ENCODE measurements at places on chromosomes 1 and 21.

GRCh38 chr1:79532555-79532954 is 526.0 kb upstream of the ADGRL4 start:
- DNase-seq = no peak

DNA sequence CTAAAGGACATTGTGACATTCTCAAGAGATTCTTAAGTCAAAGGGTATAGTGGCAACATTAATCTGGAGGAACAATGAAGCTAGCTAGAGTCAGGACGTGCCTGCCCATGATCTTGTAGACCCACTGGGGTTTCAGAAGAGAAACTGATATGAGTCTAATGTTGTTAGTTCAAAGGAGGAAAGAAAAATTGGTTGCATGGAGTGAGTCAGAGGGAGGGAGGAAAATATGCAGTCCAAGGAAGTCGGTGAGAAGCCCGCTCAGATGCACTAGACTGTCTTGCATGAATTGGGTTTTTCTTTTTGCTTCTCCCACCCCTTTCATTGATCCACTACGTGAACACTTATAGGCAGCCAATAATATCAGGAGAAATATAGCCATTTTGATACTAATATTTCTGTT is 53.8 kb upstream of the SYT14 start:
- DNase-seq = no peak

- DNase-seq = no peak
Observed at GRCh38 chr1:108877348-108878159, 769 bp downstream of the GPSM2 start.

GRCh38 chr1:76862447-76862846 is 4.8 kb upstream of the ST6GALNAC5 start:
- no peak for DNase-seq

DNA sequence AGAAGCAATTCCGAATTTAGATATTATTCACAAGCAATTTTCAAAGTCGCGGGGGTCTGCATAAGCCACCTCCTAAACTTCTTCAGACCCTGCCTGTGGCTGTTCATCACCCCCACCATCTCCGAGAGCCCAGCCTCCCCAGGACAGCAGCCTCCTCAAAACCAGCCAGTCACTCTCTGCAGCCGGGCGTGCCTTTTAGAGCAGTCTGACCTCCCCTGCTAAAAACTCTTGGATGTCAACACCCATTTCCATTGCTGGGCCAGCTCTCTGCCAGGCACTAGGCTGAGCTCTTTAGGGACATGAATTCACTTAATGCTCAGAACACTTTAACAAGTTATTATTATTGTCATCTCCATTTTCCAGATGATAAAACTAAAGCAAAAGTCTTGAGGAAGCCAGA is 11.7 kb downstream of the ADPRS start:
- no peak for DNase-seq

DNA sequence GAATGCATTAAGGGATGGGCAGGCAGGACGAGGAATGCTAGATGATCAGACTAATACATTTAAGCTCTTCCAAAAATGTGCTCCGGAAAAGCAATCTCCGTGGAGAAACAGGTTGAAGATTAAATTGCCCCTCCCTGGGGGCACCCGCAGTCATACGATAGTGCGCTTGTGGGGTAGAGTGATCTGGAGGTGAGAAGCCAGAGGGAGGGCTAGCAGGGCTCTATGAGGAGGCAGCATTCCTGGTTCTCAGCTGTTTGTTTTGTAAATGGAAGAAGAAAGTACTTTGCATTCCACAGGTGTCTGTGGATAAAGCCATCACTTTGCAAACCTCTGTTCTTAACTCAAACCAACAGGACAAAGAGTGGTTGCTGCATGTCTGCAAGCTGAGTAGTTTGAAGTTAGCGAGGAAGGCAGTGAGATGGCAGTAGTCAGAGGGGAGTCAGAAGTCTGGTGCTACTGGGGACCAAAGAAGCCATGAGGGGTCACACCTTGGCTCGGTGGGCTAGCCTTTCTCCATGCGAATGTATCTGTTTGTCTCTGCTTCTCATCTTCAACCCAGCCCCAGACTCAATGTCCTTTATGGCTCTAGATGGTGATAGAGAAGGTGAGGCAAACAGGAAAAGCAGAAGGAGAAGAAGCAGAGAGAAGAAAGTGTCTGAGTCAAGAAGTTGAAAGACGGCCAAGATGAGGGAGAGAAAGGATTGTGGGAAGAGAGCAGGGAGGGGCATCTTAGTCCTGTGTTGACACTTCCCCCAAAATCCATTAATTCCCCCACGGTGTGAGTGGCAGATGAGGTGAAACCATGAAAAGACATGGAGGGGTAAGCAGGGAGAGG is 65.2 kb upstream of the GJA8 start:
- no peak for DNase-seq

- DNase-seq = no peak
Observed at GRCh38 chr1:77355010-77355409, 73.2 kb downstream of the AK5 start.

- no peak for DNase-seq
Observed at GRCh38 chr1:156462954-156463795, 37.4 kb downstream of the MEF2D start.

DNA sequence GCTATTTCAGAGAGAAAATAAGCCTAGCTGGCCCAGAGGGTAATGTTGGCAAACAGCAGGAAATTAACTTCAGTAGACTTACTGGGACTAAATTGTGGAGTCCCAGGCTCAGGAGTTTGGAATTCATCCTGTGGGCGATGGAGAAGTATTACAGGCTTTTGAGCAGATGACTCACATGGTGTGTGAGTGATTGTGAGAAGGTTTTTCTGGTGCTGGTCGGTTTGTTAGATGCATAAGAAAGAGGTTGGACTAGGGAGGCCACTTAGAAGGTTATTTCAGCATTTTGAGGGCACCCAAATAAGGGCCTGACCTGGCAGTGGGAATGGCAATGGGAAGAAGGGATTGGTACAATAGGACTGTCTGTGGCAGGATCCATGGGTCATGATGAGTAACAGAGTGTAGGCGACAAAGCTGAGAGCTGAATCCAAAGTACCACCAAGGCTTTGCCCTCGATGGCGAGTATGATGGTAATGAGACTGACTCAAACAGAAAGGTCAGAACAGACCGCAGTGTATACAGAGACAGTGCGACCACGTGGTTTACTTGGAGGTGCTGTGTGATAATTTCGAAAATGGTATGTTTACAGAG is 69.2 kb upstream of the KIF26B start:
- no peak for DNase-seq

DNA sequence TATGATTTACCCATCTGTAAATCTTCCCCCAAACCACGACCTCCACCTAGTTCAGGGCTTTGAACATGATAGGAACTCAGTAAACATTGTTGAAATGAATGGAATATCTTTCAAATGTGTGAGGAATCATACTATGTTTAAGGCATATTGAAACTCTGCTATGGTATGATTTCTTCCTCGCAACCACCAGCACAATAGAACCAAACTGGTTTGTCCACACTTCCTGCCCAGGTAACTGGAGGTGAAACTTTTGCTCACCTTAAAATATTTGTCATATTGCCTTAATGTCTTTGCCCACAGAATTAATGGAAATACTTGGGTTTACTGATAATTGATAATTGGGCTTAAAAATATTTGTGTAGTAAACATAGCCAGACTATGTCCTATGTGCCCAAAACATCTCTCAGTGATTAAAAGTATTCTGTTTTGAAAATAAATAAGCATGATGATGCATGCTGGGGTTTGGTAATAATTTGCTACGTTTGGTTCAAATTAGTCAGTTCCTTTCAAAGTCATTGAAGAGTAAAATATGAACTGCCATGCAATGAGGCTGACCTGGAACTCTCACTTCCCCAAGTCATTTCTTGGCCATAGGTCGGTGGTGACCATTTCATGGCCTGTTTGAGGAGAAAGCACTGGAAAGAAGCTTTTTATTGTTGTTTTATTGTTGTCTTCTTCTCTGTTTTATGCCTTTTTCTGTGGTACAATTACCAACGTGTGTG is 73.3 kb downstream of the TNFSF18 start:
- no peak for DNase-seq

DNA sequence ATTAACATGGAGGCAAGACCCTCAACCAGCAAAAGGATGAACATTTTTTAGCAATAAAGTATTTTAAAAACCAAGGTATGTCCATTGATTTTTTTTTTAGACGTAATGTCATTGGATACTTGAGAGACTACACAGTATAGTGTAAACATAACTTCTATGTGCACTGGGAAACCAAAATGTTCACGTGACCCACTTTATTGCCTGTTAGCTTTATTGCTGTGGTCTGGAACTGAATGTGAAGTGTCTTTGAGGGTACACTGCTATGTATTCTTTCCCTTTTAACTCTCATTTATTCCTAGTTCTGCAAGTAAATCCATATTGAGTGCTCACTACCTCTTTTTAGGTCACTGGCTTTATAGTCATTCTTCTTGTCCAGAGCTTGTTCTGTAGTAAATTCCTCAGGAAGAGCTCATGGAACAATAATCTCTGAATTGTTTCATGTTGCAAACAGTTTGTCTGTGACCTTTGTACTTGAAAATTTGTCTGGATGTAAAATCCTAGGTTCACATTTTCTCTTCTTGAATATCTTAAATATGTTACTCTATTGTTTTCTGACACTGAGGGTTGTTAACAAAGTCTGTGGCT is 20.6 kb downstream of the ABCD3 start:
- DNase-seq = no peak

DNA sequence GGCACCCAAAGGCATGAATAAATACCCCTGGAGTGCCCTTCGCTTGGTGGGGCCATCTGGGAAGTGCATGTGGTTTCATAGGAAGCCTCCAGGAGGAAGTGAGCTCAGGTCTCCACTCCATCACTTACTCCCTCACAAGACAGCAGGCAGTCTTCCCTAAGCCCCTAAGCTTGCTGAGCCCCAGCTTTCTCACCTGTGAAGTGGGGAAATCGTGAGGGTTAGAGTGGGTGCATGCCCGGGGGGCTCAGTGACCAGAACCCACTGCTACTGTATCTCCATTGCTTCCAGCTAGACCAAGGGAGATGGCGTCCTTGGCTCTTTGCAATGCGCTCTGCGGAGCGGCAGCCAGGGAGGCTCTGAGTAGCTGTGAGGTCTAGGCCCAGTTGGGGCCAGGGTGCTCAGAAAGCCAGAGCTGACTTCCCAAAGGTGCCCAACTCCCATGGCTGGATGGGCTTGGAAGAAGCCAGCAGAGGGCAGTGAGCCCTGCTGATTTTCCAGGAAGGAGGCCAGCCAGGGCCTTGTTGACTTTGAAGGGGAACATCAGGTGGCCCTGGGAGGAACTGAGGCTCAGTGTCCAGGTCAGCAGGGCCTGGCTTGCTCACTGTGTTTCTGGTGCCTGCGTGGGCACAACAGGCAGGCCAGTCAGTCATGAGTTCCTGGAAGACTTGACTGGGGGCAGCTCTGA is 27.3 kb downstream of the CDCP2 start:
- no peak for DNase-seq

- DNase-seq = no peak
Observed at GRCh38 chr1:190193508-190194115, 284.1 kb downstream of the BRINP3 start.

DNA sequence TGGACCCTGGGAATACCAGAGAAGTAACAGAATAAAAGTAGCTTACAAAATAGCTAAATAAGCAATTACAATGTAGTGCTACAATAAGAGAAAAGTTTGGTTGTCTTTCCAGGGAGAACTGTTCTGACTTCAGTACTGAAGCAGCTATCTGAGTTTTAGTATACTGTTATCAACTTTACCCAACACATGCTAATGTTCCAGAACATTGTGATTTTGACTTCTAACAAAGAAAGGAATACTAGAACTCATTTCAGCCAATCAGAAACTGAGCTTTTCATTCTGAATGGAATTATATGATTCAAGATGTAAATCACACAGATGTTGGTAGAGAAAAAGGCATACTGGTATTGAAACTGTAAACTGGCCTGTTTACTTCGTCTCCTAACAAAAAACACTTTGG is at the start of gene C1orf105:
Gene C1orf105 (plus strand): TSS at position 301 of the 400 bp plus-strand sequence. CDS start 201 bp downstream, outside the sequence.
- DNase-seq = no peak

GRCh38 chr1:245469734-245470133 is 314.9 kb downstream of the KIF26B start:
- DNase-seq = no peak

- no peak for DNase-seq
Observed at GRCh38 chr1:56404066-56404465, 175.3 kb downstream of the PLPP3 start.

DNA sequence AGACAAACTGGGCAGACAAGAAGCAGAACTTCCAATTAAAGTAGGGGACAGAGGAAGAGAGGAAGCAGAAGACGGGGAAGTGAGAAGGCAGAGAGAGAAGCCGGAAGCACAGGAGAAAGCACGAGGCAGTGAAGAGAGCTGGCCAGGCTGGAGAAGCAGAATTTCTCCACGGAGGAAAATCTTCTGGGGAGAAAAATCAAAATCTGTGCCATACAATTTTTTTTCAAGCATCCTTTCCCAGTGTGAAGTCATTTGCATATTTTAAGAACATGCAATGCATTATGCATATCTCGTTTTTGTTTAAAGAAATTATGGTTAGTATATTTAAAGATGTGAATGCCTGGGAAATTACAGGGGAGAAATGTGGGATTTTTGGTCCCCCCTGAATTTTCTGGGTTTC is 7.3 kb upstream of the CAMK2N1 start:
- DNase-seq = no peak

DNA sequence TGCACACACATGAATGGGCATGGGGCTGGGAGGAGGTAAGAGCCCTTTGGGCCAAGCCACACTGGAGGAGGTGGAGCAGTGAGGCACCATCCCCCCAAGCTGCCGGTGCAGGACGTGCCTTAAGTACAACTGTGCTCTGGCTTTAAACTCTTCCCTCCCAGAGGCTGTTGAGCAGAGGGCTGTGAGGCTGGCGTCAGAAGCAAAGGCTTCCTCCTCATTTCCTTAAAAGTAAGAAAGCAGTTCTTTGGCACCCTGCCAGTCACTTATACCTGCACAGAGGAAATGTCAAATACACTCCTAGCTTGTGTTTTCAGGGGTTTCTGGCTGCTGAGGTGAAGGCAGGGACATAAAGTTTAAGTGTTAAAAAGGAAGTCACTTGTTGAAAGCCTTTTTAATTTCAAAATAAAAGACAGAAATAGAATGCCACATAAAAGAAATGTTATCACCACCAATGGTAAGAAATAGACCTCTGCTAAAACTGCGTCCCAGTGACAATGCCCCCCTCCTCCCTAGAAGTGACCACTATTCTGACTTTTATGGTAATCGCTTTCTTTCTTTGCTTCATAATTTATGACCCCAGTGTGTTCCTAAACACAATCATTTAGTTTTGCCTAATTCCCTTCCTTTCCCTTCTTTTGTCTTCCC is 33.0 kb downstream of the LAMC2 start:
- DNase-seq = peak; percentile 7

GRCh38 chr1:53084589-53084971 is 22.6 kb downstream of the PODN start:
- DNase-seq = no peak

GRCh38 chr1:38826262-38826661 is 33.3 kb downstream of the RRAGC start:
- no peak for DNase-seq

DNA sequence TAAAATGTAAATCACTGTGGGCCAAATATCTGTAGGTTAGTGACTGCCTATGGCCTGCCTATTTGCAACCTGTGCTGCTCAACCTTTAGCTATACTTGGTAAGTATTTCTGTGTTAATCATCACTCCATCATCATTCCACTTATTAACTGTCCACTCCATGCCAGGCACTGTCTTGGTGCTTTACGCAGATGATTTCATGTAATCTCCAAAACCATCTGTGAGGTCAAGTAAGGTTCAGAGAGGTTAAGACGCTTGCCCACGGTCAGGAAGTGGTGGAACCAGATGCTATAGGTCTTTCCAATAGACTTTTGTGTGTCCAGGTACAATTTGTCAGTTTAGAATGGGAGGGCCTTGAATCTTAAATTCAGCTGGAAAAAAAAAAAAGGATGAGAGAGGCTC is 10.8 kb upstream of the PHACTR4 start:
- DNase-seq = no peak
